Stimulated activated CD8-positive, alpha-beta memory T cell treated with anti-CD3 and anti-CD28 coated beads, Interleukin-4, amount 100 ng/mL, for 24 hours (primary cell): ENCODE measurements at places on chromosomes 1 and 21.

- DNase-seq, result no peak
These were observed 180.2 kb downstream of the C1orf21 start for GRCh38 chr1:184567009-184567408.

DNA sequence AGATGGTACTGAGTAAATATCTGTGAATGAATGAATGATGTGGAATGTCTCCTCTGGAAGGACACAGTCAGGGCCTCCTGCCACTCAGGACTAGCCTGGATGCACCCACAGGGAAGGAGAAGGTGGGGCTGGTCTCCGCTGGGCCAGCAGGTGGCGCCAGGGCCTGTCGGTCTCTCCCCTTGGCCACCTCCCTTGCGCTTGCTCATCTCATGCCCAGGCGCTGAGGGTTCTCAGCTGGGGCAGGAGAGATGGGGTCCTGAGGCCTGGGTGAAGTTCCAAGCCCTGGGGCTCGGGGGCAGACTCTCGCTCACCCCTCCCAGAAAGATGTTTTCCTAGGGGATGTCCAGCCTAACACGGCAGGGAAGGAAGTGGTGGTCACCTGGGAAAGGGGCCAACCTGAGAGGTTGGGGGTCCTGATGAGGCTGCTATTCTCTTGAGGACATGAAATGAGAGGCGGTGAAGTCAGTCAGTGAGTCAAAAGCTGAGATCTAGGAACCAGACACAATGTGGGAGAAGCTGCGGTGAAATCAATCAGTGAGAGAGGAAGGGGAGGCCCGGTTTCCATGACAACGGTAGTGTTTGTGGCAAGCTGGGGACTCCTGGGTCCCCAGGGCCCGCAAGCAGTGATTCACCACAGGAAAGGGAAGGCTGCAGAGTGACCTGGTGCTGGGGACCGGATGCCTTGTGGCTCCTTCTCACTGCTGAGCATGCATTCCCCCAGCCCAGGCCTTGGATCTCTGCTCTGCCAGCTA, 14.6 kb upstream of the MEX3A start:
- peak; percentile 83 for DNase-seq

DNA sequence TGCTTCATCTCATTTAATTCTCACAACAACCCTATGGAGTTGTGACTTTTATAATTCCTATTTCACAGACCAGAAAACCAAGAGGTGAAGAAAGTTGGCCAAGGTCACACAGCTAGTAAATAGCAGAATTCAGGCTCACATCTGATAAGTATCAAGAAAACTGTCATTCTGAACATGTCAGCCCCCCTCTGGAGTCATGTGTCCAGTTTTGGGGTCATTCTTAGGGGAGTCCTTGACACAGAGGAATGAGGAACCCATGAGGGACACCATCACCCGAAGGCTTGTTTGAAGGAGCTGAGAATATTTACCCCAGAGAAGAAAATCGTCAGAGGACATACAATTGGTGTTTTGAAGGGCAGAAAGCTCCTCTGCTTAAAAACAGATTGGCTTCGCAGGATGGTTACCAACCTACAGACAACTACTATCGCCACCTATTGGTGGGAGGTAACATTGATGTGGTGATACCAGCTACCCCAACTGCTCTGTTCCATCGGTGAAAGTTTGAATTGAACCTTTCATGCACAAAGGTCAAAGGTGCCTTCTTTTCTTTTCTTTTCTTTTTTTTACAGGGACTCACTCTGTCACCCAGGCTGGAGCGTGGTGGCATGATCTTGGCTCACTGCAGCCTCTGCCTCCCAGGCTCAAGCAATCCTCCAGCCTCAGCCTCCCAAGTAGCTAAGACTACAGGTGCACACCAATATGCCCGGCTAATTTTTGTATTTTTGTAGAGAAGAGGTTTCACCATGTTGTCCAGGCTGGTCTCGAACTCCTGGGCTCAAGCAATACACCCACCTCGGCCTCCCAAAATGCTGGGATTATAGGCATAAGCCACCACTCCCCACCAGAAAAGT, 31.3 kb downstream of the NCMAP start:
- peak; percentile 1 for DNase-seq

- no peak for DNase-seq
These were observed 977.9 kb downstream of the ADGRL2 start for GRCh38 chr1:82778612-82779011.

DNA sequence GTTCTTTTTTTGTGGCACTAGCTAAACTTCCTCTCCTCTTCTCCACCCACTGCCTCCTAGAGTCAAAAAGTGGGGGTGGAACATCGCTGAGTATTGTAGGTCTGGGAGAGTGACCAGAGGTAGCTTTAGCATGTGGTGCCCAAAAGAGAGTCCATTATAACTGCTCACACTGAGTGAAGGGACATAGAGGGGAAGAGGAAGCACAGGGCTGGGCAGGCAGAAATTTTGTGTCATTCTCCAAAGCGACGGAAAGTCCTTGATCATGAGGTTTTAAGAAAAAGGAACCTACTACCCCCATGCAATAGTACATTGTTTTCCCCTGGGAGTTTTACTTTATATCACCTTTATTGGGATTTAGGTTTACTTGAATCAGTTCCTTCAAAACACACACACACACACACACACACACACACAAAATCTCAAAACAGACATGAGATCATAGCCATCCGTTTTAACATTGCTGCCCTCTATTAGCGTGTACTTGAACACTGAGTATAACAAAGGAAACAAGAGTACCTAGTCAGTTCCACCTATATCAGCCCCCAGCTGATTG, 4.1 kb downstream of the CD84 start:
- no peak for DNase-seq

GRCh38 chr1:93694819-93695218, 13.2 kb upstream of the BCAR3 start:
- DNase-seq, result no peak

DNA sequence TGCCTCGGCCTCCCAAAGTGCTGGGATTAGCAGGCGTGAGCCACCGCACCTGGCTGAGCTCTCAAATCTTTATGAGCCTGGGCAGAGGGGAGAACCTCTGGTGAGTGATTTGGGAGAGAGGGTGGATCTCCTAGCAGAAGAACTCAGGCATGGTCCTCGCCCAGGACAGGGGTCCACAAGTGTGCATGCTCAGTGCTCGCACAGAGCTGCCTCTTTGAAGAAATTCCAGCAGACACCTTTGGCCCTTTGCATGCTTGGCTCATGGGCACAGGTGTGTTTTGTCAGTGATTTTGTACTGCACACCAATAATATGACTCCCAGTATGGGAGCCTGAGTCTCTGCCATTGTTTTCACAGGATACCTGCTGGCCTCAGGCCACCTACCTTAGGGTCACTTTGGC, 11.8 kb upstream of the PRAMEF12 start:
- DNase-seq, result no peak

GRCh38 chr21:17197996-17198395, 314.8 kb upstream of the CXADR start:
- DNase-seq, result no peak

DNA sequence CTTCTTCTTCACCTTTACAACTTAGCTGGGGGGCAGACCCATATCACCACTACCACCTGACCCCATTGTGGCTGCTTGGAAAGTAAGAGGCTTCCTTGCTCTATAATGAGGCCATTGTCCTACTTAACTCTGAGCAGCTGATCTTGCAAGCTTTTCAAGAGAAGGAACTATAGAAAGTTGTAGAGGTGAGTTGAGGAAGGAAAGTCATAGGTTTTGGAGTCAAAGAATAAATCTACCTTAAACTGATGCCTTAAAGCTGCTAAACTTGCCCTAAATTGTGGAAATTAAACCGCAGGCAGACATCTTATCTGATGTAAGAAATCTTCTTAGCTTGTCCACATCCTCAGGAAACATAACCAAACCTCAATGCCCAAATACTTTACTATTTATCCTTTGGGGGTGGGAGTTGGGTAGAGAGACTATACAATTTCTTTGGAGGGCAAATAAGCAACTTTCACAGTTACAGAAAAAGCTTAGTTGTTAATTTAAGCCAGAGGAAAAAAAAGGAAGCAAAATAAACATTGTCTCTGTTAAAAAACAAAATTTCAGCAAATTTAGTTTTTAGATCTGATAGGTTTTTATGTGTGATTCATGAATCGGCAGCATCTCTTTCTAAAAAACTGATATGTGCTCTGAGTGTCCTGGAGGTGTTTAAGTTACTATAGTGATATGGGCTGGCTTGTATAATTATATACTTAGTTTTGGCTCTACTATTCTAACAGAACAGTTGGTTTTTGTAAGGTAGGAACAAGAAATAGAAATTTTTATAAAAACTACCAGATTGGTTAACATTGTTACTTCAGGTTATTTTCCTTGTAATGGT, 4.7 kb downstream of the IL23R start:
- DNase-seq, result no peak

GRCh38 chr1:84643183-84643582, 47.1 kb downstream of the SSX2IP start:
- no peak for DNase-seq

GRCh38 chr1:42931911-42932422, 26.7 kb downstream of the SLC2A1 start:
- peak; percentile 66 for DNase-seq

DNA sequence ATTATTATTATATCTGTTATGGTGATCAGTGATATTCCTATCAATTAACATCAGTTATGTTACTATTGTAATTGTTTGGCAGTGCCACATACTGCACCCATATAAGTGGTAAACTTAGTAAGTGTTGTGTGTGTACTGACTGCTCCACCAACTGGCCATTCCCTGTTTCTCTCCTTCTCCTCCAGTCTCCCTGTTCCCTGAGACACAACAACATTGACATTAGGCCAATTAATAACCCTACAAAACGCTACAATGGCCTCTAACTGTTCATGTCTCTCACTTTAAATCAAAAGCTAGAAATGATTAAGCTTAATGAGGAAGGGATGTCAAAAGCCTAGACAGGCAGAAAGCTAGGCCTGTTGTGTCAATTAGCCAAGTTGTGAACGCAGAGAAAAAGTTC, 6.6 kb upstream of the THRAP3 start:
- no peak for DNase-seq

DNA sequence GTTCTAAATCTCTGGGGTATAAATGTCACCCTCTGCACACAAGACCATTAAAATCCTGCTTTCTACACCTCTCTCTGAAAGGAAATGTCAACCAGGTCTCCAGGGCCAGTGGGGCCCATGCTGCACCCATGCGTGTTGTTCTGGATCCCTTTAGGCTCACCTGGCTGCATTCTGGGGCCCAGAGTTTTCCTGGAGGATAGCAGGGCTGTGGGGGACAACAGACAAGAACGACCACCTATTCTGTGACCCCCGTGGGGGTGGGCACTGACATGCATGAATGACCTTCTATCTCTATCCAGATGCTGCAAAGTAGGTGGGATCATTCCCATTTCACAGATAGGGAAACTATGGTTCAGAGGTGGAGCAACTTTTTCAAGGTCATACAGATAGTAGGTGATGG, 41.6 kb downstream of the TNNT2 start:
- no peak for DNase-seq

DNA sequence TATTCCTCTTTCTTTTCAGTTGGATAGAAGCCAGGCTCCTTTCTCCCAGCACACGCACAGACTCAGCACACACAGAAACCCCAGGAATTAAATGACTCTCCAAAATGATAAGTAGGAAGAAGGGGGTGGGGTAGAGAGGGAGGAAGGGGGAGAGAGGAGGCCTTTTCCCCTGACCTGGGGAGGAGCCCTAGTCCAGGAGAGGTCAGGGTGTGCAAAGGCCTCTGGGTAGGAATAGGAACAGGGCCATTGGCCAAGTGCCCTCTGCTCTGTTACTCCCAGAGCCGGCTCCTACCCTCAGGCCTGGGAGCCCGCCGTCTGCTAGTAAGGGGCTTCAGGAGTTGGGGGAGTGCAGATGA, 35.6 kb upstream of the PUM1 start:
- no peak for DNase-seq

- DNase-seq, result no peak
These were observed 139.9 kb downstream of the PTGER3 start for GRCh38 chr1:70907563-70908310.

- no peak for DNase-seq
These were observed 34.2 kb downstream of the MATN1 start for GRCh38 chr1:30688920-30689794.

GRCh38 chr1:61436016-61436415, 288.9 kb downstream of the TM2D1 start:
- DNase-seq, result no peak

DNA sequence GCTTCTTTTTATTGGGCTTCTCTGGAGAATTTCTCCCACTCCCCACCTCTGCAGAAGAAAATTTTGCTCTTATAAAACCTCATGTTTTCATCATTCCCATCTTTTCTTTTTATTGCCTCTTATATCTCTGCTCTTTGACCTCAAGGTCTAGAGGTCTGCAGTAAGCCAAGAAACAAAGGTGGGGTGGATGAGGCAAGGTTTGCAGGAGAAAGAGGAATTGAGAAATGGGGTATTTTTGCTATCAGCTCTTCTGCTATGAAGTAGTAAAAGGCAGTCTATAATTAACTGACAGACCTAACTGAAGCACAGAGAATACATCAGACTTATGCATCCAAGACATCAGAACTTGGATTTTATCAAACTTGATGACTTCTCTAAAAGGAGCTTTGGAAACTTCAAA, 22.9 kb downstream of the SYT11 start:
- DNase-seq, result no peak

DNA sequence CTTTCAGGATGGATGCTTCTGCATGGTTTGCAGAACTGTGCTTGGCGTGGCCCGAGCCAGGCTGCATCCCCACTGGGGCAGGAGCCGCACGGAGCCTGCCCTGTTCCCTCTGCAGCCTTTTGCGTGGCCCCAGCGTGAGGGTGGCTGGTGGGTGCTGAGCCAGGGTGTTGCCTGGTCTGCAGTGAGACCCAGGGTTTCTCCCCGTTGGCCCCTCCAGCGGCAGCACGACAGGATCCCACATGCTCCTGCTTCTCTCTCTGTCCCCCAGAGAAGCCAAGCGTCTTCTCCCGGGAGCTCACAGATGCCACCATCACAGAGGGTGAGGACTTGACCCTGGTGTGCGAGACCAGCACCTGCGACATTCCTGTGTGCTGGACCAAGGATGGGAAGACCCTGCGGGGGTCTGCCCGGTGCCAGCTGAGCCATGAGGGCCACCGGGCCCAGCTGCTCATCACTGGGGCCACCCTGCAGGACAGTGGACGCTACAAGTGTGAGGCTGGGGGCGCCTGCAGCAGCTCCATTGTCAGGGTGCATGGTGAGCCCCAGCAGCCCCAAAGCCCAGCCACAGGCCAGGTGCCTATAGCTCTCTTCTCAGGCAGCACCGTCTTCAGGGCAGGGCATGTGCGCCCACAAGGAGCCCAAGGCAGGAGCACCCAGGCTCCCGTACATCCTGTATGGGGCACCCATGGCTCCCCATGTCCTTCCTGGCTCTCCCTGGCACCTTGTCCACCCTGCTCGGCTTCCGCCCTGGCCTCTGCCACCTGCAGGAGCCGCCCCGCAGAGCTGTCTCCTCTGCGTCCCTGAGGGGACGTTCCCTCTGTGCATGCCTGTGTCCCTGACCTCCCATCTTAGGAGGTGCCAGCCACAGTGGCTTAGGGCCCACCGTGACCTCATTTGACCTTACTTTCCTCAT, 78.9 kb downstream of the OBSCN start:
- no peak for DNase-seq

DNA sequence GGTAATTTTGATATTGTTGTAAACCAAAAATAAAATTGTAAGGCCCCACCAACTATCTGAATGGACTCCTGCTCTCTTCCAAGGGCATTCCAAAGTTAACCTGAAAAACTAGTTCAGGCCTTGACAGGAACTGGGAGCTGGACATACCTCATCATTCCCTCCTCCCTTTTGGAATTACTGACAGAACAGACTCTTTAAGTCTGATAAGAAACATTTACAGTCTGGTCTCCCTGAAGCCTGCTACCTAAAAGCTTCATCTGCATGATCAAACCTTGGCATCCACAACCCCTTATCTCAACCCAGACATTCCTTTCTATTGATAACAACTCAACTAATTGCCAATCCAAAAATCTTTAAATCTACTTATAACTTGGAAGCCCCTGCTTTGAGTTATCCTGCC, 123.8 kb downstream of the TLR5 start:
- DNase-seq, result no peak
